ENCODE measurements at places on chromosomes 16 and 17.

DNA sequence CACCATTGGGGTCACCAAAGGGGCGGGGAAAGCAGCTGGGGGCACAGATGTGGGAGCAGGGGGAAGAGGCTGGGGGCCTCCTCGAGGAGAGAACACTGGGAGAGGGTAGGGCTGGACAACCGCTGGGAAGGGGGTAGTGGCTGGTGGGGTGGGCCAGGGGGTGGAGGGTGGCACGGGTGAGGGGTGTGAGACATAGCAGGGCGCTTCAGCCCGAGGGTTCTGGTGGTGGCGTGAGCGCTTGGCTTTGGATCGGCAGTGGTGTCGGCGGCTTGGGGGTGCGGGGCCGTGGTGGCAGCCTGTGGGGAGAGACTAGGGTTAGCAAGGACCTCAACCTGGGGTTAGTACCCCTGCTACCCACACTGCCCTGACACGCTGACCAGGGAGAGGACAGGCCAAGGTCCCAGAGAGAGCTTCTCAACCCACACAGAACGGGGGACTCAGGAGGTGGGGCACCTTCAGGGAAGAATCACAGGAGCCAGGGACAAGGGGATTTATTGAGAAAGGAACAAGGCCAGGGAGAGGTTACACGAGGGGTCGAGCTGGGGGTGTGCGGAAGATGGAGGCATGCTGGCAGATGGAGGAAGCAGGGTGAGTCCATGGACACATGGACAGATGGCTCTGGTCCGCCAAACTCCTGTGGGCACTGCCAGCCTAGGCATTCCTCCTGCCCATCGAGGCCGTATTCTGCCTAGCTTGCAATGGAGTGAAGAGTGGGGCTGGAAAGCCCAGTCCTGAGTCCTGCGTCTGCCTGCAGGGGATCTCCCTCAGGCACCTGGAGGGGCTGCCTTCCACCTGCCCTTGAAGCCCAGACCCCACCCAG, 8.4 kb downstream of the PER1 start:
- peak; percentile 22 for DNase-seq

- no peak for DNase-seq
Measured at GRCh38 chr16:85635545-85636140, 22.5 kb downstream of the GSE1 start.

GRCh38 chr17:385836-386140, 33.2 kb upstream of the RPH3AL start:
- no peak for DNase-seq

GRCh38 chr16:23256440-23256839, 45.7 kb upstream of the SCNN1B start:
- no peak for DNase-seq

DNA sequence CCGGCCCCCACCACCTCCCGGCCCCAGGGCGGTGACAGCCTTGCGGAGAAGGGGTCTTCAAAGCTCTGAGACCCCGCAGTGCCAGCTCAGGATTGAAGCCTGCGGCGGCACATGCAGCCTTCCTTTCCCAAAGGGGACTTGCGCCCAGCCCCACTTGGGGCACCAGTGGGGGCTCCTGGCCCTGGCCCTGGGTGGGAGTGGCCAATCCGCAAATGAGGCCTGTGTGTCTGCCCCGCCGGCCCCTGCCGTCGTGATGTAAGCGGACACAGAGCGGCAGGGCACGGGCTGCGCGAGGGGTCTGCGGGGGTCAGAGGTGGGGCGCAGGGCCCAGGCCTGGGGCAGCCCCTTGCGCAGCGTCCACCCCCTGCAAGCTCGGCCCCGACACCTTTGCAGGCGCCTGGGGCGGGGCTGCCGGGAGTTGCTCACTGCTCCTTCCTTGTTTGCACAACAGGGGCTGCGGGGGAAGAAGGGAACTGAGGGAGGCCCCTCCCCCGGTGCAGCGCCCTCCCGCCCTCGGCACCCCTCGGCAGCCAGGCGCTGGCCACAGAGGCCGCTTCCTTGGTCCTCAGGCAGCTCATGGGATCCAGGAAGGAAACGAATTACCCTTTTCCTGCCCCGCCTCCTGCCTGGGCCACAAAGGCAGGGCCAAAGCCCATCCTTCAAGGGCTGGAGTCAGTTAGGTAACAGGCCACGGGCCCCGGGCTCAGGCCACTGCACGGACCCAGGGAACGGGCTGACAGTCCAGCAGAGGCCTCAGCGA, 2.9 kb downstream of the SLC16A3 start:
- peak; percentile 81 for DNase-seq

- no peak for DNase-seq
Measured at GRCh38 chr16:5349670-5350517, 252.3 kb upstream of the EEF2KMT start.

DNA sequence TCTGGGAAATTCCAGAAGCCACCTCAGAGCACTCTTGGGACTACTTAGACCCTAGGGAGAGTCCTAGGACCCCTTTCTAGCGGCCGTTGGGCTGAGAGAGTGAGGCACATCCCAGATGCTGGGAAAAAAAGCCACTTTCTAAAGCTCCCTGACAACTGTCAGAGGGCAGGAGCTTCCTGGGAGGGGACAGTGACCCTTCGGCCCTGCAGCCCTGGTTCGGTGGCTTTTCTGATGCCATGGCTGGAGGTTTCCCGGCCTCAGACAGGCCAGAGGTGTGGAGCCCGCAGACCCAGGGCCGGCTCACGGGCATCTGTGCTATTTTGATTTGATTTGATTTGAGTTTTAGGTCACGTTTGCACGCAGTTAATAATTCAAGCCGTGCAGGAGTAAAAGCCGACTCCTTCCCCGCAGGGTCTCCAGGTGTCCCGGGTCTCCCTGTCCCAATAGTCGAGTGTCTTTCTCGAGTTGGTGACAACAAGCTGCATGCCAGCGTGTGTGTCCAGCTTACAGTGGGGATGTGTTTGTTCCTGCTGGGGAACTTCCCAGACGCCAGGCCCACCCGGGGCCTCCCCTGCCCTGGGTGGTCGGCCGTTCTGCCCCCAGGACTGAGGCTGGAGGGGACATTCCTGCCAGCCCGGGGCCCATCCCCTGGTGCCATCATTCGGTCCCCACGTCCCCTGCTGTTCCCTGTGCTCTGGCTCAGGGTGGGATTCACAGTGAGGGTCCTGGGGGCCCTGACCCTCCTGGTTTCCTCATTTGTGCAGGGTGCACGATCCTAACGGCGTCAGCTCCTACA, 1.0 kb upstream of the CBFA2T3 start:
- no peak for DNase-seq

GRCh38 chr17:45090711-45091110, 29.6 kb downstream of the NMT1 start:
- no peak for DNase-seq

DNA sequence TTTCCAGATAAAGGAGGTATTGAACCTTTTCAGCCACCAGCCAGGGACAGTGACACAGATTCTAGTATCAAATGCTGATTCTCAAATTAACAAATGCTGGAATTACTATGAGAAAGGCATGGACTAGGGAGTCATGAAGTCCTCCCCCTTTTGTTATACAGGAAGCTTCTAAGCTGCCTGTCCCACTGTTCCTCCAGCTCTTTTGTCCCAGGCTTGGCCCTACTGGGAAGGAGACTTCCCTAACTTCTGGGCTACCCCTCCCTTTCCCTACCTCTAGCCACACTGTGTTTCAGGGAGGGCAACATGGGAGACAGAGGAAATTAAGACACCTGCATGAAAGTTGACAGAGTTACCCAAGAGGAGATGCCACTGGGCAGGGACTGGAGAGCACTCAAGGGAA, 192.5 kb downstream of the CDH13 start:
- DNase-seq = no peak

- DNase-seq = no peak
Measured at GRCh38 chr16:54370278-54371040, 83.9 kb upstream of the IRX3 start.

DNA sequence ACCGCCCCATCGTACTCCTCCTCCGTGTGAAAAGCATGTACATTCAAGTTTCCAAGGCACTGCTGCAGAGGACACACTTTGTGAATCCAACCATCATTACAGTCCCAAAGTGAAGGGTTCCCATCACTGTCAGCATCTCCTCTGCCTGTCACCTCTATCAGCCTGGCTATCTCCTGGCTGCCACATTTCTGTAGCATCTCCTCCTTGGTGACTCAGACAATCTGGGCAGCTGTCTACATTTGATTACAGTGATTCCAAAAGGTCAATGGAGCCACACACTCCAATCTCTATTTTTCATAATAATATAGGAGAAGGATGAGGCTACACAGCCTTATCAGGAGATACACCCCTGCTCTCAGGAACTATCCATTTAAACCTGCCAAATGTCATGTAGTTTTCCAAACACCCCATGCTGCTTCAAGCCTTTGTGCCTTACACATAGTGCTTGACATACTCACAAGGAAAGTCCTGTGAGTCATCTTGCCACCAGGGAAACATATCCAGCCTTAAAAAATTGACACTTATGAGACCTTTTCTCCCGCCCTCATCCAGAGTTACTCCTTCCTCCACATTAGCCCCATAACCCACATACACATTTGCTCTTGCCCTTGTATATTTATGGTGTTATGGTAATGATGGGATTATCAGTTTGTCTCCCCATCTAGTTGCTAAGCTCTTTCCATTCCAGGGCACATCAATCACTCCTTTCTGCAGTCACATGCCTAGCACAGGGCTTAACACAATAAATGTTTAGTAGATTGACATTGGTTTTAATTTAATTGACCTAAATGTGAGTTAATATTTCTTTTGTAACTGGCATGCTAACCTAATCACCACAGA, 250.1 kb upstream of the CDH5 start:
- DNase-seq = peak; percentile 39

GRCh38 chr17:59786213-59786535, 78.7 kb downstream of the VMP1 start:
- no peak for DNase-seq

DNA sequence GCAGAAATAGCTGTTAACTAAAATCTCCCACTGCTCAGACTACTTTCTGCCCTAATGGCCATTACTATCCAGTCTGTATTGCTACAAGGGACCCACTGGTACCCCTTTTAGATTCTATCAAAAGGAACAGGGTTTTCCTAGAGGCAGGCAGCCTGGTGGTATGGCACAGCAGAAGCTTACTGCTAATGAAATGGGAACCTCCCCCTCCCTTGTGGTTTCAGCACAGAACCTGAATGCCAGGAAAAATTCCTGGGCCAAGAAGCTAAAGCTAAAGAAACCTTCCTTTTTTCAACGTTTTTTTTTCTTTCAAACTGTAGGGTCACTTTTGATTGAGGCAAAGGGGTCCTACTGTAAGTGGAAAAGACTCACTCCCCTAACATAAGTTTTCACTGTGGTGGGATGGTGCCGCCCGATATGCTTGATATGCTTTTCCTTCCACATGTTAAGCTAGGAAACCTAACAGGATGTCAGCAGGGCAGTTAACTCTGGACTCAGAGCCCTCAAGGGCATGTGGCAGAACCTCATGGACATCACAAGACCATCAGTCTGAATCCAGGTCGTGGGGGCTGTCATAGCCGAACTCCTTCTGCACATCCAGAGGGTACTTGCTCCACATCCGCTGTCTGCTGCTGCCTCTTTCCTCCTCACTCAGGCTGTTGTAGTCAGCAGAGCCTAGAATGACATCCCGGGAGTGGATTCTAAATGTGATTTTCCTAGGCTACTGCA, 9.8 kb downstream of the SLC7A6OS start:
- DNase-seq = no peak

DNA sequence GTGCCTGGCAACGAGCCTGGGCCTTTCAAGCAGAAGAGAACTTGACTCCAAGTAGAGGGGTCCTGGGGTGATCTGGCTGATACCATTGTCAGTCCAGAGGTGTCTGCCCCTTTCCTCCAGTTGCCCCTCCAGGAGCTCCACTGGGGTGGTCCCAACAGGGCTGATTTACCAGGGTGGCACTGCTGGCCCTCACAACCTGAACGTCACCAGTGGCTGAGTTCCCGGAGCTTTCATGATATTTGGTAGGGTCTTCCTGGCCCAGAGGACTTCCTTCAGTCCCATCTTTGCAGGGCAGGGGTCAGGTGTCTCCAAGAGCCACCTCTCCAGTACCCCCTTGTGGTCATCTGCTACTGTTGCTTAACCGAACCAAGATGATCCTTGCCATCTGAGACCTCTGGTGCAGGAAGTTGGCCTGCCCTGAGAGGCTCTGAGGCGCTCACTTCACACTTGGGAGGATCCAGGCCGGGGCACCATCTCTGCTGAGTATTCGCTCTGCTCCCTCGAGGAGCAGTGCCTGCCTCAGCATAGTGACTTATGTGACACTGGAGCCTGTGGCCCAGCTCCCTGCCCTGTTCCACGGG, 3.5 kb downstream of the LIMD2 start:
- DNase-seq = peak; percentile 51

- peak; percentile 73 for DNase-seq
Measured at GRCh38 chr17:79749156-79749815, 18.5 kb downstream of the ENPP7 start.

GRCh38 chr16:67703626-67704025, 15.5 kb downstream of the GFOD2 start:
- no peak for DNase-seq

GRCh38 chr17:43958748-43959352, 5.1 kb upstream of the PYY start:
- no peak for DNase-seq

- no peak for DNase-seq
Measured at GRCh38 chr16:52095471-52095870, 451.5 kb downstream of the TOX3 start.

- no peak for DNase-seq
Measured at GRCh38 chr17:21371511-21372081, 4.6 kb upstream of the KCNJ12 start.

DNA sequence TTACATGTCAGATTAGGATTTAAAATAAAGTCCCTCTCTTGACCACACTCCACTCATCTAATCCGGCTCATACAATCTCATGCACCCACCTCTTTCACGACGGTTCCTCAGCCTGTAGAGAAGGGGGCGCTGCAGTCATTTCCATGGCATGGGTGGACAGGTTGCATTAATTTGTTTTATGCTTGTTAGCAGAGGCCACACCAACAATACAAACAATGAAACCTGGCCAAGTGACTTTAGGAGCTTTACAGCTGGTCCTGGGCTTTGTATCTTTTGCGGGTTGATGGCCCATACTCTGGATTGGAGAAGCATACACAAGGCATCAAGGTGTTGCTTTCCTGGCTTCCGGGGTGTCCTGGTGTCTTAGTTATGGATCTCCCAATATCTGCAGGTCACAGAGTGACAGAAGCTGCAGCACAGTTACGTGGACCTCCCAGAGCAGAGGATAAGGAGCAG, 9.7 kb upstream of the SNF8 start:
- peak; percentile 80 for DNase-seq

DNA sequence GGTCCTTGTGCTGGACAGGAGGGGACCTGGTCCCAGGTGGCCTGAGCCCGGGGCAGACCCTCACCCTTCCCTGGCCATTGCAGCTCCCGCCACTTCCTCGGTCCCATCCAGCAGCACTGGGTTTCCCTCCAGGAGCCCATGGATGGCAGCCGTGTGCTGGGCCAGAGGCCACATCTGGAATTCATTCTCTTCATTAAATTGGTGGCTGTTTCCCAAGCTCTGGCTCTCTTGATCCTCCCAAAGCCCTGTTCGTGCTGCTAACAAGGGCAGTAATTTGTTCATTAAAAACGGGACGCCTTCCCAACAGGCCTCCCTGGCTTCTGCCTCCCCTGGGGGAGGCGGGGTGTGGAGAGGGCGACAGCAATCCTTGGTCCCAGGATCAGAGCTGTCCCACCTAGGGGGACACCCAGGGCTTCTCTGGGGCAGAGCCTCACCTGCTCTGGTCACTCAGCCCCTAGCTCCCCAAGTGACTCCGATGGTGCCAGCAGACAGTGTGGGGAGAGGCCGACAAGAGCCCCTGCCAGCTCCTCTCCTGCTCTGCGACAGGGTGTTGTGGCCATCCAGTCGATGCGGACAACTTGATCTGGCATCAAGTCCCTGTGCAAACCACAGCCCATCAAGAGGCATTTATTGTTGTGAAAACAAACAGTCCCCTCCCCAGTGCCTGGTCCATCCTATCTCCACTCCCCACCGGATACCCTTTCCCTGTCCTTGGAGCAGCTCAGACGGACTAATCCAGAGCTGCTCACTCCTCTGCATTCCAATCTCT, 44.0 kb downstream of the SDK2 start:
- DNase-seq = no peak

GRCh38 chr17:52505601-52506000, 347.1 kb upstream of the CA10 start:
- DNase-seq = no peak
